Heart left ventricle (tissue), 16 donors: ENCODE measurements at places on chromosomes 1 and 21.

GRCh38 chr1:200873671-200874397, 1.1 kb downstream of the GPR25 start:
- H3K36me3 ChIP-seq = no peaks in the 10 kb centered on the region
- peak overlapping the region; percentile 46 for H3K4me3 ChIP-seq
- no peak overlapping the region for H3K27ac ChIP-seq
- peaks cover 12% of the 10 kb centered on the region for H3K4me1 ChIP-seq

DNA sequence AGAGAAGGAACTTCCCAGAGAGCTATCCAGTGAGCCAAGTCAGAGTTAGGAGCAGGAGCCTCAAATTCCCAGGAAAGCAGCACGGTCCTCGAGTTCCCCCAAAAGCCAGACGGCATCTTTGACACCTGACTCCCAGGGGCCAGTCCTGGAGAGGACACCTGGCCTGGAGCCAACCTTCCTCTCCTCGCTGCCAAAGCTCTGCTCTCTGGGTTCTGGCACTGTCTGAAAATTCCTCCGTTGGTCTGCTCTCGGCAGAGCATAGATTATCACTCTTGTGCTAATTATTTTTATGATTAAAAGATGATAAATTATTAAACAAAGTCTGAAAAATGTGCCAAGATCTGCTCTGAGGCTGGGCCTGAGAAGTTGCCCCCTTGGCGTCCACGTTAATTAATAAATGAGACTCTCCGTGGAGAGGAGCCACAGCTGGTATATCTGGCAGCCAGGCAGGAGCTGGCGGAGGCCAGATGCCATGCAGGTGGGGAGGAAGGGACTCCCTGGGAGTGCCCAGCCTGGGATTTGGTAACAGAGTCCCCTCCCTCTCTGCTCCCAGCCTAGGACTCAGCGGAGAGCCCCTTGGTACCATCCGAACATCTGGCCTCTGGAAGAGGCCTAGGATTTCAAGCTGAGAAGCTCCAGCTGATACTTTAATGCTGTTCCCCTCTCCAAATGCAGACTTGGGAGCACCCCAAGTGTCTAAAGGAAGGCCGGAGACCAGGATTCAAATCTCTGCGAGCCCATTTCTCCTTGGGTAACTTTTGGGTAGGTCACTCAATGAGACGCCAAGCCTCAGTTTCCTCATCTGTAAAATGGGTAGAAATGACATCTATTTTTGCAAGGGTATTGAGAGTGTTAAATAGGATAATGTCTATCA, 163.7 kb upstream of the POU3F1 start:
- peaks cover 8% of the 10 kb centered on the region for H3K27me3 ChIP-seq
- peak; percentile 26 for DNase-seq
- no peaks in the 10 kb centered on the region for H3K36me3 ChIP-seq
- no peak overlapping the region for H3K4me3 ChIP-seq
- H3K4me1 ChIP-seq = no peaks in the 10 kb centered on the region

DNA sequence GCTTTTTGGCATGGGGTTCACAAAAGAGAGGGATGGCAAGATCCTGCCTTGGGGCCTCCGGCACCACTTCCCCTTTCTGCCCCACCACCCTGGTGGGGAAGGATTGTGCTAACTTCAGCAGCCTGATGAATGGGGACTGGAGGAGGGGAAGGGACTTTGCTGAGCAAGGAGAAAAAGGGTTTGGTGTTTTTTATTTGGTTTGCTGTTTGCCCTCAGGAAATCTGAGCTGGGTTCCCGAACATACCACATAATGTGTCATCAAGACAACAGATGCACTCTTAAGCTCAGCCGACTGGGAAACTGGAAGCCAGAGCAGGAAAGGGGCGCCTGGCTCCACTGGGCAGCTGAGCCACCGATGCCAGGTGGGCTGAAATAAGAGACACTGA, 19.8 kb downstream of the OLFML2B start:
- H3K27ac ChIP-seq = peak overlapping the region; percentile 93
- H3K36me3 ChIP-seq = no peaks in the 10 kb centered on the region
- H3K27me3 ChIP-seq = no peaks in the 10 kb centered on the region
- peak overlapping the region; percentile 23 for H3K4me3 ChIP-seq
- no peaks in the 10 kb centered on the region for H3K4me1 ChIP-seq
- DNase-seq = peak; percentile 36

- peak overlapping the region; percentile 13 for H3K27ac ChIP-seq
- peak; percentile 30 for DNase-seq
- H3K4me3 ChIP-seq = no peak overlapping the region
- H3K27me3 ChIP-seq = no peaks in the 10 kb centered on the region
- H3K36me3 ChIP-seq = no peaks in the 10 kb centered on the region
Observed at GRCh38 chr1:209728466-209728865, 23.8 kb downstream of the HSD11B1 start.

DNA sequence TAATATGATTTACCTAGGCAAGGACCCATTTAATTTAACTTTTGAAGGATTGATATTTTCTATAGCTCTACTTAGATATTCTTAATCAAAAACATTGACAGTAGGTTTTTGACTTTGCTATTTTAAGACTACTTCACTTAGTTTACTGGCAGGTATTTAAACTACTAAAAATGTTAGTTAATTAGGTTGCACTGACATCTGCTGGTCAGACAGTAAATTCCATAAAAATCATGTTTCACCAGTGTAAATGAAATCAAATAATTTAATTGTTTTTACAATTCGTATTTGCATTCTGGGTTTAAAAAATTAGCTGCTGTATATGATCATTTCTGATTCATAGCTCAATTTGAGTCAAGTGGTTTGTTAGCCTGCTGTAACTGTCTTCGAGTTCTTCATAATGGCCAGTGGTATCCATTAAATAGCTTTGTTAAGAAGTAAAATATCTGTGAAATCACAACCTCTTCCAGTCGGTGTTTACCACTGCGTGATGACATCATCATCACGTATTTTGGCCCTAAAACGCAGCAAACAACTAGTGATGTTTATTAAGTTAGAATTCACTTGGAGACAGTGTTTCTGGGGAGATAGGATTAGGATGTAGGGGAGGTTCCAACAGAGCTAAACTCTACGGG, 26.2 kb downstream of the EXTL2 start:
- H3K4me3 ChIP-seq = no peak overlapping the region
- DNase-seq = no peak
- no peak overlapping the region for H3K27ac ChIP-seq
- no peaks in the 10 kb centered on the region for H3K4me1 ChIP-seq
- no peaks in the 10 kb centered on the region for H3K36me3 ChIP-seq
- no peaks in the 10 kb centered on the region for H3K27me3 ChIP-seq

DNA sequence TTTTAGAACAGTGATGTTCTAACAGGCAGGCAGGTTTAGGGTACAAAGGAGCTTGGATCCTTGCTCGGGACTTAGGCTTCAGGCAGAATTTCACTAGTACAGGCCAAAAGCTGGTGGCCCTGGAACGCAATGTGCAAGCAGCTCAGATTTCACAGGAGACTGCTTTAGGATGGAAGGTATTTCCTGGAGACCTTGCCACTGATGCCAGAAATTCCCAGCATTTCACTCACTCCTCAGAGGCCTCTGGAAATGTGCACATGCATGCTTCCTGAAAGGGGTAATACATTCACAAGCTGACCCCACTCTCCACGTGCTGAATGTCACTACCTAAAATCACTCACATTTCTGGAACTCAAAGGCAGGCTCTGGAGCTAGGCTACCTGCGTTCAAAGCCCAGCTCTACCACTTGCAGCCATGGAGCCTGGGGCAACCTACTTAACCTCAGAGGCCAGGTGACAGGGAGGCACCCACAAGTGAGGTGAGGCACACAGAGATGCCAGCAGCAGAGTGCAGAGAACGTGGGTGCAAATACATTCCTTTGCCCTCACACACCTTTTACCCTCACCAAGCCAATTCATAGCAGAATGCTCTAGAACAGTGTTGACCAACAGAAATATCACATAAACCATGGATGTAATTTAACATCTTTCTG, 56.5 kb downstream of the CDC7 start:
- H3K27ac ChIP-seq = no peak overlapping the region
- H3K27me3 ChIP-seq = no peaks in the 10 kb centered on the region
- no peaks in the 10 kb centered on the region for H3K4me1 ChIP-seq
- H3K36me3 ChIP-seq = no peaks in the 10 kb centered on the region

DNA sequence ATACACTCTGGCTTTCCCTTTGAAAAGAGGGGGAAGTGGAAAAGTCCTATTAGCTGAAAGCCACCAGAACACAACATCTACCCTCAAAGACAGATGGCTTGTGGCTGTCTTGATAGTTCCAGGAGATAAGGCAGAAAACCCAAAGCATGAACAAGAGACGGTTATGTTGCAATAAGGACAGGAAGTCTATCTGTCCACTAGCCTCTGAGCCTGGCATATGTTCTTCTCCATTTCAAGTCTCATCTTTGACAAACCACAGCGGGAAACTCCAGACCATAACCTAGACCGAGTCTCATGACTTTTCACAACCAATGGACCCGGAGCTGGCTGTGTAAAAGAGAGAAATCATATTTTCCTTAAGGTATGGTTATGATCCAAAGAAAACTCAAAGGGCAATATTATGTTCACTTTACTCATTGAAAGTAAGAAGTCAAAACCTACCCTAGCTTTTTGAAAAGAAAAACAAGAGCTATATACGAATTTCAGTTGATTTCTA, 33.8 kb downstream of the DUSP10 start:
- H3K4me1 ChIP-seq = peaks cover 4% of the 10 kb centered on the region
- no peak for DNase-seq
- H3K27ac ChIP-seq = no peak overlapping the region
- H3K36me3 ChIP-seq = peaks cover 3% of the 10 kb centered on the region
- no peaks in the 10 kb centered on the region for H3K27me3 ChIP-seq

GRCh38 chr1:218430822-218431221, 85.7 kb downstream of the TGFB2 start:
- no peak for DNase-seq
- H3K36me3 ChIP-seq = peaks cover 20% of the 10 kb centered on the region
- H3K27ac ChIP-seq = no peak overlapping the region
- H3K27me3 ChIP-seq = no peaks in the 10 kb centered on the region
- H3K4me3 ChIP-seq = no peak overlapping the region

DNA sequence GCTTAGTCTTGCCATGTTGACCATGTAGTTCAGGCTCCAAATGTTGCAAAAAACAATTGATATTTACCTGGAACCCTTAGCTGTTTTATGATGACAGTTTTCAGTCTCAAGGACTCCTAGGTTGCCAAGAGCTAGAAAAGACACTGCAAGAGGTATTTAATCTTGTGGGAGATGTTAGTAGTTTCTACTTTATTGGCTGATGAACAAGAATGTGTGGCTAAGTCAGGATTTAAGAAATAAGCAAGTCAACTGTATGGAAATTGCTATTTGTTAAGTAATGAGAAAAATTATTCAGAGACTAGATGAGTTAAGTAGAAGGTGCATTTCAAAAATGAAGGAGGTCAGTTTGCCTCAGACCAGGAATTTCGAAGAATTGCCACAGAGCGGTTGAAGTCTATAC, 639.7 kb upstream of the USP24 start:
- no peak for DNase-seq
- H3K4me1 ChIP-seq = no peaks in the 10 kb centered on the region
- no peak overlapping the region for H3K27ac ChIP-seq
- no peaks in the 10 kb centered on the region for H3K27me3 ChIP-seq
- H3K36me3 ChIP-seq = no peaks in the 10 kb centered on the region
- no peak overlapping the region for H3K4me3 ChIP-seq
